H9 (cell line): ENCODE measurements at places on chromosomes 6 and 20. TPM values are rescaled to one million over a fixed set of nuclear protein-coding genes. Genes with fewer than 3 reads are reported as not detected.

GMPR gene
- 0.48 and 0.70 TPM in 2 replicates for total RNA-seq

AGER gene
- 14.3 and 17.8 TPM in 2 replicates for total RNA-seq

CDK5RAP1 gene
- total RNA-seq = 66.4 and 69.2 TPM in 2 replicates

C6orf52 gene
- 1.8 and 2.3 TPM in 2 replicates for total RNA-seq

TBC1D32 gene
- total RNA-seq = 8.7 and 9.0 TPM in 2 replicates

MUC21 gene
- total RNA-seq = not detected in 2 replicates

PRKN gene
- 1.3 and 2.0 TPM in 2 replicates for total RNA-seq

RNF114 gene
- total RNA-seq = 73.4 and 75.5 TPM in 2 replicates

RAET1G gene
- total RNA-seq = not detected in 2 replicates

HRH3 gene
- 1.8 and 1.9 TPM in 2 replicates for total RNA-seq

EBF4 gene
- 3.9 and 4.3 TPM in 2 replicates for total RNA-seq

PGC gene
- not detected in 2 replicates for total RNA-seq

ACSS2 gene
- total RNA-seq = 12.2 and 15.4 TPM in 2 replicates

ELOVL2 gene
- total RNA-seq = 0.46 and 0.57 TPM in 2 replicates

SLC22A23 gene
- total RNA-seq = 6.1 and 6.8 TPM in 2 replicates

POM121L2 gene
- not detected in 2 replicates for total RNA-seq

MATN4 gene
- 0.11 TPM in 1 of 2 replicates, not detected in the other for total RNA-seq

FERMT1 gene
- total RNA-seq = 9.6 and 9.7 TPM in 2 replicates

PSMB8 gene
- 17.6 and 19.1 TPM in 2 replicates for total RNA-seq

AP5S1 gene
- 3.9 and 4.1 TPM in 2 replicates for total RNA-seq

LY86 gene
- not detected in 2 replicates for total RNA-seq

HMGA1 gene
- 2,116 and 2,191 TPM in 2 replicates for total RNA-seq

BPIFA1 gene
- total RNA-seq = not detected in 2 replicates

C4A gene
- 4.3 and 5.1 TPM in 2 replicates for total RNA-seq

SOX4 gene
- total RNA-seq = 108 and 112 TPM in 2 replicates

WFDC5 gene
- not detected in 2 replicates for total RNA-seq

ACTL10 gene
- 0.46 and 0.55 TPM in 2 replicates for total RNA-seq

BHLHE23 gene
- total RNA-seq = 0.22 and 0.35 TPM in 2 replicates

PDE10A gene
- total RNA-seq = 0.31 and 0.44 TPM in 2 replicates

SLC17A9 gene
- total RNA-seq = 19.9 and 20.9 TPM in 2 replicates

RIPOR3 gene
- total RNA-seq = 0.46 and 0.48 TPM in 2 replicates

PRDM13 gene
- 0.15 TPM in 1 of 2 replicates, not detected in the other for total RNA-seq

RBL1 gene
- 14.1 and 16.3 TPM in 2 replicates for total RNA-seq

SIRPD gene
- not detected in 2 replicates for total RNA-seq

CPXM1 gene
- total RNA-seq = 69.0 and 70.0 TPM in 2 replicates

OR2H1 gene
- not detected in 2 replicates for total RNA-seq

PSORS1C1 gene
- 0.48 TPM in 2 replicates for total RNA-seq

COX4I2 gene
- not detected in 2 replicates for total RNA-seq

IPCEF1 gene
- total RNA-seq = 0.48 and 0.77 TPM in 2 replicates

CST2 gene
- total RNA-seq = not detected in 2 replicates

TRAPPC3L gene
- total RNA-seq = not detected in 2 replicates

POPDC3 gene
- 5.7 and 6.0 TPM in 2 replicates for total RNA-seq

HTR1E gene
- total RNA-seq = not detected in 2 replicates

ANGPT4 gene
- total RNA-seq = 0.07 and 0.11 TPM in 2 replicates

HEY2 gene
- total RNA-seq = 5.6 and 6.6 TPM in 2 replicates

LPIN3 gene
- 3.8 and 4.2 TPM in 2 replicates for total RNA-seq

TLDC2 gene
- total RNA-seq = 0.11 TPM in 1 of 2 replicates, not detected in the other
